ACHN (cell line): ENCODE measurements at places on chromosomes 4 and X.
A peak's percentile ranks its signal among the peaks of the same experiment; 100 is the strongest.

- DNase-seq: no peak
Measured at GRCh38 chrX:54529151-54529550, 868 bp upstream of the GNL3L start.

GRCh38 chrX:40368611-40369061 is 212.1 kb upstream of the ATP6AP2 start:
- no peak for DNase-seq

DNA sequence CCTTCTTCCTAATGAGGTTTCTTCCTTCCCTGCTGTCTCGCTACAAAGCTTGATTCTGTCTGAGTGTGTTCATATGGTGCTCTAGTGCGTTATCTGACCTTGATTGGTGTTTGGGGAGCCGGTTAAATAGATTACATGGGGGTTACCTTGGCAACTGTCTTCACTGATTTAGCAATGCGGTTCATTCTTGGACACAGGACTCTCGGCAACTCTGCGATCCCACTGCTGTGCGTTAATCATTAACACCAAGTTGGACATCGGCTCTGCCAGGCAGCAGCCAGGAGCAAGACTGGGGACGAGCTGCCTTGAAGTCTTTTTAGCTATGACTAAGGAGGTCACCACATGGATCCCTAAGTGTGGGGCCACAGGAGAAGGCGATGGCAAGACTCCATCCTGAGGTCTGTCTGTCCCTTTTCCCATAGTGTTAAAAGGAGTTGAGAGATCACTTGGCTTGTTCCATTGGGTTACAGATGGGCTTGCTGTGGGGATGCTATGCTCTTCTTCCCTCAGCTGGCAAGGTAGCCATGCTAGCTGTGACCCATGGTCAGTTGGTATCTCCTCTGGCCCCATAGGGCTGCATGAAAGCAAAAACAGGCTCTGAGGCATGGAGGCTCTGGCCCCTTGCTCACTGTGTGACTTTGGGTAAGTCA is 93.4 kb upstream of the MAMLD1 start:
- DNase-seq: peak; percentile 62

GRCh38 chr4:94469221-94469784 is 17.6 kb downstream of the PDLIM5 start:
- DNase-seq: no peak

DNA sequence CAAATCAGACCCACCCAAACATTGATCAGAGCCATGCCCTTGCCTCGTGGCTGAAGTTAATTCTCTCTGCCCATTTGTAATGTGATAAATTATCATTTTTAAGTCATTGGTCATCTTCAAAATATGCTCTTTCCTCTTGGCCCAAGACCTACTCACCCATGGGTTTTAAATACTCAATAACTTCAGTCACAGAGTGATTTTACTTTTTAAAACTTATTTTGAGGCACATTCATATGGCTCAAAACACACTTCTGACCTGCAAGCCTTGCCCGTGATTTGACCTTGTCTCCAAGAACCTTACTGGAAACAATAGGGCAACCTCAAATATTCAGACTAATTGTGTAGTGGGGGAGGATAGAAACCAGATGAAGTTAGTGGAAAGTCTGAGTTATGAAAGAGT is 176.2 kb upstream of the LNX1 start:
- DNase-seq: no peak

DNA sequence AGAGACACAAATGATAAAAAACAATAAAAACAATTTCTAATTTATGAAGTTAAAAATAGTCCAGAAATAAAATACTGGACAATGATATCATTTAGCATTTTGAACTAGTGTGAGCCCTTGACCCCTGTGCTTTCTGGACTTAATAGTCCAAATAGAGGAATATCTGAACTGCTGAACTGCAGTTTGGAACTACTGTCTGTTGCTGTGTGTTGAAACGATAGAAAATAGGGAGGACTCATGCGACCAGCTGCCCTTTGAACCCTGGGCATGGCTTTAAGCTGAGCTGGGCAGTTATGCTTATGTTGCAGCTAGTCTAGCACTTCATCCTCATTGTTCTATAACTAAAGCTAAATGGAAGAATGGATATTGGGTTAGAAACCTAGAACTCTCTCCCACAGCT is 99.5 kb downstream of the FMR1NB start:
- no peak for DNase-seq

DNA sequence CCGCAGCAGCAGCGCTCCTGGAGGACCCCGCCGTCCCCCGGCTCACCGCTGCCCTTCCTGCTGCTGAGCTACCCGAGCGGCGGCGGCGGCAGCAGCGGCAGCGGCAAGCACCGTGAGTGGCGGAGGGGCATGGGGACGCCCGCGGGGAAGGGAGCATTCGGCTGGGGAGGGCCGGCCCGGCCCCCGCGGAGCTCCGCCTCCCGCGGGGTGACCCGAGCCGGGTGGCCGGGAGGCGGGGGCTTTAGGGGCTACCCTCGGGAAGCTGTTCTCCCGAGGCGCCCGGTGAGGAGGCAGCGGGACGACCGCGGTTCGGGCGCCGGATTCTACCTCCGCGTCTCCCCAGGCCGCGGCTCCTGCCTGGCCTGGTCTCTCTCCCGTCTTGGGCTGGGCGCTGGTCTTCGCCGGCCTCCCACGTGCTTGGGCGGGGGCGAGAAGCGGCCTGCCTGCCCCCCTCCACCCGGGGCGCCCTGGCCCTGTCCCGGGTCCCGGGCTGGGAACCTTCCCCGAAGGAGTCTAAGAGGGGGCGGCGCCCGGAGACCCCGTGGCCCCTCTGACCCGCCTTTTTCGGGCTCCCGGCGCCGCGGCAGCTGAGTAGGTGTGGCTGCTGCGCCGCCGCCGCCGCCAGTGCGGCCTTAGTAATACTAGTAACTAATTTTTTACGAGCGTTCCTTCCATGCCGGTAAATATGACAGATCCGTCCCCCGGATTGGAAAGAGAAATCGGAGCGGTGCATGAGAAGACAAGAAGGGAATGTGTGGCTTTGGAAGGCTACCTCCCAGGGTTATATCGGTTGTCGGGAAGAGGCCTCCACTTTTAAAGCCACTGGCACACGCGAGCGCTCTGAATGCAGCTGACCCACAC is 16.4 kb upstream of the RUFY3 start:
- peak; percentile 78 for DNase-seq

DNA sequence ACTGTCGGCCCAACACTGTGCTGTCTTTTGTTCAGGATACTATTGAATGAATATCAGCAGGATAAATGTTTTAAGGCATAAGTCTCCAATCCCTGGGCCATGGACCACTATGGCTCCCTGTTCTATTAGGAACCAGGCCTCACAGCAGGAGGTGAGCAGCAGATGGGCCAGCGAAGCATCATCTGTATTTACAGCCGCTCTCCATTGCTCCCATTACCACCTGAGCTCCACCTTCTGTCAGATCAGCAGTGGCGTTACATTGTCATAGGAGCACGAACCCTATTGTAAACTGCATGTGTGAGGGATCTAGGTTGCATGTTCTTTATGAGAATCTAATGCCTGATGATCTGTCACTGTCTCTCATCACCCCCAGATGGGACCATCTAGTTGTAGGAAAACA is 3.7 kb upstream of the APLN start:
- no peak for DNase-seq

GRCh38 chr4:111986095-111986494 is 159.2 kb upstream of the FAM241A start:
- DNase-seq: no peak

GRCh38 chr4:84378983-84379382 is 120.1 kb downstream of the NKX6-1 start:
- DNase-seq: no peak

- DNase-seq: no peak
Measured at GRCh38 chr4:182749667-182750167, 167.5 kb downstream of the DCTD start.

GRCh38 chr4:103915224-103915869 is 195.6 kb upstream of the TACR3 start:
- peak; percentile 21 for DNase-seq

GRCh38 chr4:87620491-87620890 is 12.2 kb downstream of the DSPP start:
- no peak for DNase-seq

DNA sequence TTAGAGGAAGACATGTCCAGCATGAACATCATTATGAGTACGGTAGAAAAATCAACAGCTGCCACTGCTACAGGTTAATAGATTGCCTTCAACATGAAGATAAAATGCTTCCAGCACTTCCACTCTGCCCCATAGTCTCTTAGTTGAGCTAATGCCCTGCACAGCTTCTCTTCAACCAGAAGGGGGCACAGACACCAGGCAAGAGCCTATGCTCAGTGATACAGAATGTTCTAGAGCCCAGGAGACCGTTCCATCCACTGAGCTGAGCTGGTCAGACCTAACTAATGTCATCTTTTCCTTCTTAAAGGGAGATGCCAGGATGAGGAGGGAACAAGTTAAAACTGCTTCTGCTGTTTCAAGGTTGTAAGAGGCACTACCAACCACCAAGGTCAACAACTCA is 42.2 kb downstream of the SMIM10L2A start:
- DNase-seq: no peak

GRCh38 chrX:141811438-141811837 is 26.7 kb upstream of the MAGEC3 start:
- no peak for DNase-seq

- DNase-seq: no peak
Measured at GRCh38 chrX:70141373-70141772, 8.1 kb downstream of the IGBP1 start.

GRCh38 chrX:11296051-11296450 is 2.8 kb downstream of the AMELX start:
- no peak for DNase-seq

- DNase-seq: no peak
Measured at GRCh38 chr4:165592386-165592785, 213.6 kb downstream of the CPE start.

DNA sequence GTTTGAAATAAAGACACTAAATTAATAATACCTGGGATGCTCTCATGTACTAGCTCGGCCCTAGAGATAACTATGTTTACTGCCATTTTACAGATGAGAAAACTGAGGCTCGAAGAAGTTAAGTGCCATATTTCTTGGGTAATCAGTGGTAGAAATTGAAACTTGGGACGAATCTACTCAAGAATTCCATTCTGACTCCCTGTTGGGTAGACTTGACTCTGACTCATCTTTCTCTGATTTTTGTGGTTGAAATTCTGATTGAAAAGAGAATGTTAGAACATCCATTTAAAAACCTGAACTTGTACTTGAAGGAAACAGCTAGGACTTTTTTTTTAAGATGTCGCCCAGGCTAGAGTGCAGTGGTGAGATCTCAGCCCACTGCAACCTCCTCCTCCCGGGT is 50.1 kb upstream of the NSUN7 start:
- DNase-seq: peak; percentile 39

DNA sequence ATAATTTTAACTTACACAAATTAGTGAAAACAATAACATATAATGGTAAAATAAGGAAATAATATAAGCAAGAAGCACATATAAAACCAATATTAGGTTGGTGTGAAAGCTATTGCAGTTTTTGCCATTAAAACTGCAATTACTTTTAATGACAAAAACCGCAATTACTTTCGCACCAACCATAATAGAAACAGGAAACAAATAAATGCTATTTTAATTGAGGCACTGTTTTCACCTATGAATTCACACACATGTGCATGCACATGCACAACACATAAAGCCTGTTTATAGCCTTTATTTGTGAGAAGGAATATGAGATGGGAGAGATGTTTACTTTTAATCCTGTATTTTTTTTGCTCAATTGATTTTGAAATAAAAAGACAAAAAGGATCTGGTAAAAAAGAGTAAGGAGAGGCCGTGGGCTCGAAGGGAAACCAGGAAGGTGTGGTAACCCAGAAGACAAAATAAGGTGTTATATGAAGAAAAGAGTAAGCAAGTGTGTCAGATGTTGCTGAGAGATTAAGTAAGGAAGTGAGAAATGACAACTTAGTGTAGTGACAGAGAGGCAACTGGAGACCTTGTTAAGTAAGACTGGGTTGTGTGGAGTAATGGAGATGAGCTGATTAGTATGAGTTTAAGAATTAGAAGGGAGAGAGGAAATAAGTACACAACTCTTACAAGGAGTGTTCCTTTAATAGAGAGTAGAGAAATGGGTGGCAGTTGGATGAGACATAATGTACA is 69.0 kb downstream of the KLHL13 start:
- DNase-seq: no peak

DNA sequence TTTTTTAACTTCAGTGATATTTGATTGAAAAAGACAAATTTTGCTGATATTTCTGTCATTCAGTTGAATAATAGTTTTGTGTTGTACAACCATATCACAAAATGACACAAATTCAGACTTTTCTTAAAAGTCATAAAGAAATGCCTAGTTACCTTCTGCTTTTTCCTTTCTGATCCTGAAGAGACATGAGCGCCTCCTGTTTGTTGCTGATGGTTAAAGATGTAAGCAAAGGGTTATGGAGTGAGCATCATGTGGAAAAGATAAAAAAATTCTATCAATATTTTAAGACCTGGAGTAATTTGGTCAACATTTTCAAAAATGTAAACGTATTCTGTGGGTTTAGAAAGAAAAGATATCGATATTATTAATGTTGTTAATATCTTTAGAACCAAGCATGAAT is 669.9 kb upstream of the NR3C2 start:
- DNase-seq: no peak

GRCh38 chr4:5711479-5712184 is 631 bp downstream of the EVC start:
- DNase-seq: peak; percentile 43

DNA sequence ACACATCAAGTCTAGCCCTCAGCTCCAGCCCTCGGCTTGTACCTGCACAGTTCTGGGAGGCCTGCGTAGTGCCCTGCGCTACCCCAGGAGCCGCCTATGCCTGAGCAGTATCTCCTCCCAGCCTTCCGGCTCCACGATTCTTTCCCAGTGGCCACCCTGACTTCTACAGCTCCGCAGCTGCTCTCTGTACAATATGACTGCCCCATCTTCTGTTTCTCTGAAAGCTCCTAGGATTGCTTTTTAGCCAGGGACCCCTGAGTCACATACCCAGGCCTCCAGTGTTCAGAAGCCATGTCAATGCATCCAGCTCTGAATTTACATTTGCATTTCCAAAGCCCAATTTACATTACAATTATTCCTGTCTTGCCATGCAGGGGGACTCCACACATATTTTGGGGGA is 135.5 kb downstream of the PJA1 start:
- DNase-seq: no peak

- DNase-seq: peak; percentile 49
Measured at GRCh38 chr4:40924096-40924792, 174.5 kb downstream of the NSUN7 start.

DNA sequence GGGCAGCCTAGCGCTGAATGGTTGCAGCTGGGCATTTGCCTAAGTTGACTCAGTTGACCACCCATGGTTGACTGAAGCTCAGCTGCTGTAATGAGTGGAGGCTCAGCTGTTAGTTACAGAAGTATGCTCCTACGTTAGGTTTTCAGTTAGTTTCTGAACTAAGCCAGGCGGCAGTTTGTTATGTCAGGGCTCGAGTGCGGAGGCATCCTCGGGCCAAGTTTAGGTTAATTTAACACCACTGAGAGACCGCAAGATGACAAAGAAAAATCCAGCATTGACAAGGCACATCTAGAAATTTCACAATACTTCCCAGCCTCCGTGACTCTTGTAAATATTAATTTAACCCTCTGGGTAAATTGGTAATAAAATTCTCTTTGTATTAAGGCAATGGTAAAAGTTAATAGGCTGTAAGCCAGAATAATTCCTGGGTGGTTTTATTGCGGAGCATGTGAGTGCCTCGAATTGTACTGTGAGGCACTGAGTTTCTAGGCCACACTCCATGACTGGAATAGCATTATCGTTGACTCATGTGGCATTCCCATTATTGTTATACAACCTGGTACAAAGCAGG is 33.1 kb upstream of the CDKN2AIP start:
- DNase-seq: peak; percentile 97
